SK-MEL-5 (cell line): ENCODE measurements at places on chromosomes 2 and 18. TPM values are rescaled to one million over a fixed set of nuclear protein-coding genes. Genes with fewer than 3 reads are reported as not detected.

ITGB6 gene
- 0.03 TPM in 1 of 2 replicates, not detected in the other for total RNA-seq

GPR55 gene
- total RNA-seq: 0.13 TPM in 2 replicates

GPR45 gene
- total RNA-seq: 0.21 and 0.98 TPM in 2 replicates

NPPC gene
- 2.1 and 2.4 TPM in 2 replicates for total RNA-seq

IL1RL2 gene
- total RNA-seq: not detected in 2 replicates

CNGA3 gene
- not detected in 2 replicates for total RNA-seq

SGO2 gene
- 9.1 and 10.7 TPM in 2 replicates for total RNA-seq

ATP6V1C2 gene
- total RNA-seq: 1.1 and 1.2 TPM in 2 replicates

UPP2 gene
- not detected in 2 replicates for total RNA-seq

STARD6 gene
- total RNA-seq: not detected in 2 replicates

SKOR2 gene
- not detected in 2 replicates for total RNA-seq

ATOH8 gene
- total RNA-seq: 12.0 and 16.9 TPM in 2 replicates

TUBA4B gene
- total RNA-seq: not detected in 2 replicates

C2orf66 gene
- not detected in 2 replicates for total RNA-seq

RAPGEF4 gene
- 4.5 and 5.4 TPM in 2 replicates for total RNA-seq

LRATD1 gene
- 0.18 and 0.21 TPM in 2 replicates for total RNA-seq

PROKR1 gene
- total RNA-seq: 6.3 and 6.9 TPM in 2 replicates

GRCh38 chr2:235694721-235695601, 201.1 kb downstream of the AGAP1 start:
- peak; percentile 12 for DNase-seq

DNA sequence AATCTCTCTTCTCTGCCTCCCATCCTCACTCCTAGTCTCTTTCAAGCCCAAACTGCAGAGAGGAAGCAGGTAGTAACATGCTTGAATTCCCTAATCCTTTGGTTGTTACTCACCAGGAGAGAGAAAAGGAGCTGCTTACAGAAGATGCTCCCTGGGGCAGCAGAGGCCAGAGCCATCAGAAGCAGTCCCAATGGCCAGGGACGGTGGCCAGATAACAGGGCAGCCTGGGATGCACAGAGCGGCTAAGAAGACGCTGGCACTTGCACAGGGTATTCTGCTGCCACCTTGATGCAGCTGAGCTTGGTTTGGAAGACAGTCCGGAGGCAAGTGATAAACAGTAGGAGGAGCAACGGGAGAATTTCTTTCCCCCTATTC, 250 bp downstream of the DSC1 start:
- no peak for DNase-seq

DNA sequence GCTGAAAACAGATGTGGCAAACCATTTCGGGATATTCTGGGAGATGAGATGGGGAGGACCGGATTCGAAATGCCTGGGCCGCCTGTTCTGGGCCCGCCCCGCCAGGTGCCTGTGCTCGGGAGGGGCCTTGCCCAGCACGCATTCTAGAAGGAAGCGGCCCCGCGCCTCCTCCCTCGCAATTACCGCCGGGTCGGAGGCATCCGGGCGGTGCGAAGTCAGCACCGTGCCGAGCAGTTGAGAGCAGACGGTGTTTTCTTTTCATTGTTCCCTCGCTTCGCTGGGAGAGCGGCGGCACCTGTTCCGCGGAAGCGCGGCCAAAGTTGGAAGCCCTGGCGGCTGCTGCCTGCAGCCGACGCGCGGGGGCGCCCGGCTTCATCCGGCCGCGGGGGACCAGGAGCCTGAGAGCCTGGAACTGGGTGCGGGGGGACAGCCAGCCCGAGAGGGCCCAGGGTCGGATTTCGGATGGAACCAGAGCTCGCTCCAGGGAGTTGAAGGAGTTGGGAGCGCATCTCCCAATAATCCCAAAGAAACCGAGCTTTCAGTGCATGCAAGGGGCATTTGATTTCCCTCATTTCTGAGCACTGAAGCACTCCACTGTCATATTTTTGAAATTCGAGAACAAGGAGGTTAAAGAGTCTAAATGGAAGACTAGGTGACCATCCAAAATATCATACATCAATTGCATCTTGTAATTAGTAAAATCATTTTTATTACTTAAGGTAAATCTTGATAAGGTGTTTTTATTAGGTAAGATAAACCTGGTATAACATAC, 241.8 kb upstream of the RAB12 start:
- DNase-seq: no peak

DNA sequence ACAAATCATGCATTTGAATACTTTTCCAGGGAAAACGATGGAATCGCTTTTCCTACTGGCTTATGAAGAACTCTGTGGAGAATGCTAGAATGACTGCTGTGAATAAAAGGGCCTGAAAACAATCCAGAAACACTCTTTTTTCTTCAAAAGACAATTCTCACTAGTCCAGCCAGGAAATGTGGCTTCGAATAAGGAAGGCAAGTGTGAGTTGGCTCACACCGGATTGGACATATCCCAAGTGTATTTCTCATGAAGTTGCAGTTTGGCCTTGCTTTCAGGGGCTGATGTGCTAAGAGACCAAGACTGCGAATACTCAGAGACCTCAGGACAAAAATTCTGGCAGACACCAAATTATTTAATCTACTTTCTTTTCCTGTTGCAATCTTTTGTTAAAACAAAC, 54.1 kb downstream of the FIGN start:
- DNase-seq: no peak

GRCh38 chr2:37982147-37982582, 57.1 kb downstream of the RMDN2 start:
- DNase-seq: peak; percentile 85

- no peak for DNase-seq
Measured at GRCh38 chr18:58476516-58477256, 152.2 kb downstream of the ALPK2 start.

GRCh38 chr2:64604155-64604554, 49.6 kb downstream of the SERTAD2 start:
- no peak for DNase-seq

- DNase-seq: no peak
Measured at GRCh38 chr2:177445200-177445599, 52.6 kb downstream of the AGPS start.

GRCh38 chr2:197311421-197312033, 947 bp upstream of the ANKRD44 start:
- DNase-seq: no peak

GRCh38 chr18:67281746-67282145, 234.8 kb downstream of the DSEL start:
- DNase-seq: no peak

GRCh38 chr2:45649858-45650811, 1.3 kb upstream of the PRKCE start:
- peak; percentile 48 for DNase-seq

DNA sequence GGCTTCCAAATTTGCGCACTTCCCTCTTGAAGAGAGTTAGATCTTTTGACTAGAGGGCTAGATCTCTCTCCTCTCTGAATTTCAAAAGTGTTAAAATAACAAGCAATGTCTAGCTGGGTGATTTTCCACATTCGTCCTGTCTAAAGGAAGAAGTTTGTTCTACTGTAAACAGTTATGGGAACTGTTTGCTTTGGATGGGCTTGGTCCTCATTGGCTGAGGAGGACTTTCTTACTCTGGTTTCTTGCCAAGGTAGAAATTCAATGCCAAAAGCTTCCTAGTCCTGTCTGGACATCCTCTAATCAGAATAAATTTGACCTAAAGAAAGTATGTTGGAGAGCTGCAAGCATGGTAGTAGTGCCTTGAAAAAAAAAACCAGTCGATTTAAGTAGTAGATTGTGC, 47.4 kb upstream of the RAPH1 start:
- no peak for DNase-seq

DNA sequence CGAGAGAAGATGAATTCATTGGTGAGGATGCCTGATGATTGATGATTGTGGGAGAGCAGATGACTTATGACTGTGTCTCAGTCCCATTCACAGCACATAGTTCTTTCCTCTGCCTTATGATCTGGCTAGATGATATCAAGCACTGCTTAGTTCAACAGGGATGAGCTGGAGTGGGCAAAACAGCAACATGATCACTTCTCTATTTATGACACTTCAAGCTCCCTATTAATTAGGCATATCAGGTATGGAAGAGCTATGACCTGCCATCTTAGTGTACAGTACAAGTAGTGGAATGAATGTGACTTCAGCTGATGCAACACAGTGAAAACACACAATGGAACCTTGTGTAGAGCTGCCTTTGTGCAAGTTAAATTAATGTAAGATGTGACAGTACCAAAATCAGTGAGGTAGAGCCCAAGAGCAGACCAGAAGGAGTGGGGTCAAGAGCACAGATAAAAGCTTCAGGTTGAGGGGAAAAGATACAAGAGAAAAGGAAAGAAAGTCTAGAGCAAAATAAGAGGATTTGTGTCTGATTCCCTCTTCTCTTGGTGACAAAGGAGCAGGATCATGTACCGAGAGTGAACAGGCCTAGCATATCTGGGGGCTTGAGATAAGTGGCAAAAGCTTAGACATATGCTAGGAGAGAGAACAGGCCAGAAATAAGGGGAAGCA, 93.0 kb upstream of the MYO3B start:
- DNase-seq: peak; percentile 9

- no peak for DNase-seq
Measured at GRCh38 chr2:24785671-24786321, 7.4 kb downstream of the PTRHD1 start.

GRCh38 chr2:45794134-45794617, 142.7 kb downstream of the PRKCE start:
- DNase-seq: no peak

- no peak for DNase-seq
Measured at GRCh38 chr2:235520787-235521186, 26.9 kb downstream of the AGAP1 start.

DNA sequence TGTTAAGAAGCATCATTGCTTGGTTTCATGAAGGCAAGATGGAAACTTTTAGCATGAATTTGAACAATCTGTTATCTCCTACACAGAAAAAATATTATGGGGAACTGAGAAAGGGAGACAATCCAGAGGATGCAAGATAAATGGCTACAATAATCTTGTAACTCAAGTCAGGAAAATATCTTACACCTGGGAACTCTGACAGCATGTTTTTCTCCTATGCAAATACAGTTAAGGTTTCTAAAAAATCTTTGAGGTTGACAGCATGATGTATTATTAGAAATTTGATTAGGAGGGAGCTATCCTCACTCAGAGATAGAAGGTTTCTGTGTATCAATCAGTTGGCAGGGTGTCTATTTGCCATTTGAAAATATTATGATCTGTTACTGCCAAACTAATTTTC, 75.6 kb downstream of the GPD2 start:
- DNase-seq: no peak

DNA sequence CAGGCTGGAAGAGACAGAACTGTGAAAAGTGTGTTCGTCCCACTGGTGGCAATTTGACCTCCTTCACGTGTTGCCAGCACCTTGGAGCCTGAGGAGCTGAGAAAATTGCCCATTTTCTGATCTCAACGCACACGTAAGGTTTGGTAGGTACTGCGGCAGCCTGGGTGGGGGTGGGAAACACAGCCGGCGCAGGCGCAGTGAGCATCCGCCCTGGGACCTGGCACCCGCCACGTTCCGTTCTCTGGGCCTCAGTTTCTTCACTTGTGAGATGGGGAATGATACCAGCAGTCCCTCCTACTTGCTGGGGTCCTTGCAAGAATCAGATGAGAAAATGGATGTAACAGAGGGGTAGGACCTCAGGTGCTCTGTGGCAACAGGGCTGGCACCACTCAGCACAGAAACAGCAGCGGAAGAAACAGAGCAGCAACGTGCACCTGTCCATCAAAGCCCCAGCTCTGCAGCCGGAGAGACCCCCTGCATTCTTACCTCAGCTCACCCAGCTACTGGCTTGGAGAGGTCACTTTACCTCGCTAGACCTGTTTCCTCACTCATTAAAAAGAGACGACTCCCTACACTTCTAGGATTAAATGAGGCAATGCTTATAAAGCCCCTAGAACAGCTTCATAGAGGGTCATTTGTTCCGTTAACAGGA, 458.0 kb upstream of the ID2 start:
- no peak for DNase-seq

DNA sequence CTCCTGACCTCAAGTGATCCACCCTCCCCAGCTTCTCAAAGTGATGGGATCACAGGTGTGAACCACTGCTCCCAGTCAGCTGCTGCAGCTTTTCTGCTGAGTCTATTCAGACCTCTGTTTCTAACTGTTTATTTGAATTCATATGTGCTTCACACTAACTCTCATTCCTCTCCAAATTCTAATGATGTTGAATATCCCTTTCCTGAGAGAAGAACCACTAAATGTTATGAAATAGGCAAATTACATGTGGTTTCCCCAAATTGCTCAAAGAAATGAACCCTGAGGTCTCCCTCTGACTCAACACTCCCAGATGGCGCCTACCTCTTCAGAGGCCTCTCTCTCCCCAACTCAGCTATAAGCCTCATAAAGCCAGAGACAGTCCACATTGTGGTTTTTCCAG, 98.6 kb downstream of the IRS1 start:
- no peak for DNase-seq

- peak; percentile 77 for DNase-seq
Measured at GRCh38 chr2:177174486-177174885, 38.1 kb upstream of the HNRNPA3 start.

DNA sequence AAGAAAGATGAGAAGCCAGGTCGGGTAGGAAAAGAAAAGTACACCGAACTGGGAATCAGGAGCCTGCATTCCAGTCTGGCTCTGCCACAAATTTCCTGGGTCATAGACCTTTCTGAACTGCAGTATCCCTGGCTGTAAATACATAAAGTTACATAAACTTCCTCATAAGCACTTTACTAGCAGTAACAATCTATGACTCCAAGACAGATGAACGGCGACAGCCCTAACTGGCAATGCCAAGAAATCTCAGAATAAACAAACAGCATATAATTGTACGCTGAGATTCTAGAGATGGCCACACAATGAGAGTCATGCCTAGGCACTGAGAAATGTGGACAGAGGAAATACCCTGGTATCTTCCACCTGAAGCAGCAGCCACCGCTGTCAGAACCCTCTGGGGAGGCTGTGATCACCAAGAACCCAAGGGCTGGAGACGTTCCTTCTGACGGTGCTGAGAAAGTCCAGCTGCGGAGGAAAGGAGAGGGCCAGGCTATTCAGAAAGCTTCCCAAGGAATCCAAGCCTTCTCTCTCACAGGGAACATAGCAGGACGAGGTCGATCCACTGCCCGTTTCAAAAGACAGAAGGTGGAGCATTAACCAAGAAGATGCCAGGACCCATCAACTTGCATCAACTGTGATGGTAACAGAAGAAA, 89.3 kb upstream of the SLC66A3 start:
- DNase-seq: no peak

GRCh38 chr18:20966795-20967194, 144.8 kb downstream of the ROCK1 start:
- no peak for DNase-seq

DNA sequence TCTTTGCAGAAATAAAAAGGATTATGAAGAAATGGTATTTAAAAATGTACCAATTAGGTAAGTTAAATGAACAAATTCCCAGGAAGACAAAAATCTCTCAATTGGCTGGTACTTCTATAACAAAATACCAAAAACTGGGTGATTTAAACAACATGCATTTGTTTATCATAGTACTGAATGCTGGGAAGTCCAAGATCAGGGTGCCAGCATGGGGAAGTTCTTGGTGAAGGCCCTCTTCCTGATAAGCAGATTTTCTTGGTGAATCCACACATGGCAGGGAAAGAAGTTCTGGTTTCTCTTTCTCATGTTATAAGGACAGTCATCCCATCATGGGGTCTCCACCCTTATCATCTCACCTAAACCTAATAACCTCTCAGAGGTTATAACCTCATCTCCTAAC, 271.6 kb upstream of the SETBP1 start:
- no peak for DNase-seq

- DNase-seq: no peak
Measured at GRCh38 chr2:8260213-8260612, 421.6 kb upstream of the ID2 start.

- peak; percentile 42 for DNase-seq
Measured at GRCh38 chr2:238573065-238573778, 146.5 kb downstream of the ASB1 start.

- DNase-seq: no peak
Measured at GRCh38 chr2:63662028-63662804, 73.5 kb downstream of the MDH1 start.
